ENCODE measurements at places on chromosomes 5 and 9.
A peak's percentile ranks its signal among the peaks of the same experiment; 100 is the strongest.

DNA sequence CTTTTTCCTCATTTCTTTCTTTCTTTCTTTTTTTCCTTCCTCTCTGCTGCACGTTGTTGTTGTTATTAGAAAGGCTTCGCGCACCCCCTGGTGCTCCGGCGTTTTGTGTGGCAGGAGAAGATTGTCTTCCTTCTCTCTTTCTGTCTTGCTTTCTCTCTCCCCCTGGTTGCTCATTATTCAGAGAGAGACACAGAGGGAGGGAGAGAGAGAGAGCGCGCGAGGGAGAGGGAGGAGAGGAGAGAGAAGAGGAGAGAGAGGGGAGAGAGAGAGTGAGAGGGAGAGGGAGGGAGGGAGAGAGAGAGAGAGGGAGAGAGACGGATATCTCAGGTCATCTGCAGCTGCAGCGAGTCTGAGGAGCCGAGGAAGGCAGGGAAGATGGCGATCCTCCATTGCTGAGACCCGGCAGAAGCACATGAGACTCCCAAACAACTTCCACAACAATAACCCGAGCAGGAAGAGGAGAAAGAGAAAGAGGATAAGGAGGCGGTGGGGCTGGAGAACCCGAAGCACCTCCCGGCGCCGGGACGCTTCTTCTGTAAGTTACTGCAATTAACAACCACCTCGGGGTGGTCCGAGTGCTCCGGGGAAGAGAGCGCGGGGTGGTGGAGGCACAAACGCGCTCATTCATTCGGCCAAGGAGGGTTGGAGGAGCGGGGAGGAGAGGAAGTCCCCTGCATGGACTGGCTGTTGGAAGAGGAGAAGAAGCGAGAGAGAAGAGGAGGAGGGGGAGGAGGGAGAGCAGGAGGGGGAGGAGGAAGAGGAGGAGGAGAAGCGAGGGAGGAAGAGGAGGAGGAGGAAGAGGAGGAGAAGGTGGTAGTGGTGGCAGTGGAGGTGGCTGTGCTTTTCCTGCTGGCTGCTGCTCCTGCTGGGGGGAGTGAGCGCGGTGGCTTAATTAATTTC is at the start of gene ZNF462:
Gene ZNF462, plus strand, starts transcription at position 346 of the 900 bp plus-strand sequence. CDS start 60,218 bp downstream, outside the sequence.
- no peak for DNase-seq

GRCh38 chr9:77833561-77834429 is 185.7 kb upstream of the GNA14 start:
- no peak for DNase-seq

GRCh38 chr5:112594941-112595340 is 142.7 kb upstream of the APC start:
- DNase-seq = no peak

GRCh38 chr9:8856396-8857067 is 1057.0 kb upstream of the DMAC1 start:
- no peak for DNase-seq

DNA sequence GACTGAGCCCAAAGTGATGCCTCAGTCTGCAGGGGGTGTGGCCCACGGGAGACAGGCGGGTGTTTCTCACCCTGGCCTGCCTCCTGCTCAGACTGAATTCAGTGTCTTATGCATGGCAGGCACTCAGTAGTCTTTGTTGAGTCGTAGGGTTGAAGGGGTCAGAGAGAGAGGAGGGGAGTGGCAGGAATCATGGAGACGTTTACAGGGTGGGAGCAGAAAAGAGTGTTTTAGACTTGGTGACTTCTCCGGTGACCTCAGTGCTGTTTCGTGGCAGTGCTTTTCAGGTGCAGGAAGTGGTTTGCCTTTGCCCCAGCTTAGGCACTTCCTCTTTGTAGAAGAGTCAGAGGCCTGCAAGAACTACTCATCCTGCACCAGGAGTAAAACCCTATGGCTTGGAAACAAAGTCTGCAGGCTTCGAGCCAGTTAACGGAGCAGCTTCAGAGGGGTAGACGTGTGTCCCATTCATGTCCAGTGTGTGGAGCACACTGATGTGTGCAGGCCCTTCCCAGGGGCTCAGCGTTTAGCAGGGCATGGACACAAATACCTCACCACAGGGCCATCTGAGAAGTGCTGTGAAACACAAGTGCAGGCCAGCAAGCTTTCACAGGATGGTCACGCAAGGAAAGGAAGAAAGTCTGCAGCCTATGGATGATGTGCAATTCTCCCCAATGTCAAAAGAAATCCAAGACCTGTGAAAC is 24.5 kb upstream of the SEMA4D start:
- peak; percentile 59 for DNase-seq

GRCh38 chr5:124698770-124699169 is 47.7 kb downstream of the ZNF608 start:
- no peak for DNase-seq

GRCh38 chr5:59810041-59810440 is 83.5 kb downstream of the PDE4D start:
- DNase-seq = peak; percentile 78

DNA sequence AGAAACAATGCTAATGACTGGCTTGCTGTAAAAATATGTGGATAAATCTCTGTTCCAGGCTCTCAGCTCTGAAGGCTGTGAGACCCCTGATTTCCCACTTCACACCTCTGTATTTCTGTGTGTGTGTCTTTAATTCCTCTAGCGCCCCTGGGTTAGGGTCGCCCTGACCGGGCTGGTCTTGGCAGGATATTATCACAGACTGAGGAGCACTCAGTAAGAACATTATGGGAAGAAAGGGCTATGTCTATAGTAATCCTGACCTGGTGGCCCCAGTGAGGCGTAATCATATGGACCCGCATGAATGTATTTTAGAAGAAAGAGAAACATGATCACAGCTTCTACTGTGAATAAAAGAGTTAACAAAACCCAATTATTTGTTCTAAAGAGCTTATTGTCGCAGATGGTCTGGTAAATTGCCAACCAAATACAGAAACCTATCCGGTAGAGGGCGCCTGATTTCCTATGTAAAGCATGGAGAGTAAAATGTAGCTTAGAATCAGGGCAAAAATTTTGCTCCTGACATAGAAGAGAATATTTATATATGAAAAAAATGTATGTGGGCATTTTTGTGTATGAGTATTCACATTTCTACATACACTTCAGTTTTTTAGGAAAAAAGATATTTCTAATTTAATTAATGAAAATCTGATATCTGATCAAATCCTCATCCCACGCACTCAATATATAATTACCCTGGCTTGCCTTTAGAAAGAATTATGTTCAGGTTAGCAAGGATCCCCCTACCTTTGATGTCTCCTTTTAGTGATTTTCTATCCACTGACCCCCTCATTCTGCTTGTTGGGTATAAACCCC is 5.8 kb upstream of the IFNA1 start:
- DNase-seq = no peak

DNA sequence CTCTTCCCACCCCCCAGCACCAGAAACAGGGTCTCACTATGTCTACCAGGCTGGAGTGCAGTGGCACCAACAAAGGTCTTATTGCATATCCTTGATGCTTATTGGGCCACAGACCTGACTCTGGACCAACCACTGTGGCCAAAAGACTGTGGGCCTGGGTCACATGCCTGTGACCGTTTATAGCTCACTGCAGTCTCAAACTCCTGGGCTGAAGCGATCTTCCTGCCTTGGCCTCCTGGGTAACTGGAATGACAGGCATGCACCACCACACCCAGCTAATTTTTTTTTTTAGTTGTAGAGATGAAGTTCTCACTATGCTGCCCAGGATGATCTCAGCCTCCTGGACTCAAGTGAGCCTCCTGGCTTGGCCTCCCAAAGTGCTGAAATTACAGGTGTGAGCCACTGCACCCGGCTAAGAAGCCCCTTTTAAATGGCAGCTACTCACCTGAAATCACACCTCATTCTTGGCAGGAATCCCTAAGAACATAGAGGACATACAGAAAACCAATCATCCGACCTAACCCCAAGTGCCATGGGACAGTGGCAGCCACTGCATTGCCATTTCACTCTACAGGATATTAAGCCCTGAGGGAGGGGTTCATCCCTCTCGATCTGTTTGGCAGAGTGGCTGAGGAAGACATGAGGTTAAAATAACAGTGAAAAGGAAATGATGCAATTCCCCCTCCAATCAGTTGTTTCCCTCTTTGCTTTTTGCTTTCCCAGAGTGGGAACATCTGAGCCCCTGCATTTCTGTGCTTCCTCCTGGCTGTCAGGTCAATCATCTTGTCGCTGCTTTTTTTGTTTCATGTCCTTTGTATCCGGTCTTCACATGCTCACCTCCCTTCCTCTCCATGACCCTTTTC is 74.6 kb downstream of the LRRC70 start:
- DNase-seq = no peak

- DNase-seq = no peak
Measured at GRCh38 chr5:107085572-107085971, 585.2 kb downstream of the EFNA5 start.

DNA sequence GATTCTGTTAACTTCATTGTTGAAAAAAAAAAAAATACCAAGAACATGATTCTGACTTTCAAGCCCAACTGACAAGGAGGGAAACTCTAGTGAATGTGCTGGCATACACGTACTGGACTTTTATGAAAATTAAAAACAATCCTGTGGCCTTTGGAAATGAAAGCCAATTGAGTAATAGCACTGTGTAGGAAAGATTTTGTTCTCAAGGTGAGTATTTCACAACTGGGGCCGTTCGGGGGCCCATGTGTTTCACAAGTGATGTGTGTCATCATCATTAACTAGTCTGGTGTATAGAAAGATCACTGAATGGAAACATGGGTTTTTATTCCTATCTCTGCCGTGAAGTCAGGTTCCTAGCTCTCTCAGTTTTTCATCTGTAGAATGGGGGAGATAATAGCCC is 605.0 kb upstream of the CLINT1 start:
- DNase-seq = no peak

DNA sequence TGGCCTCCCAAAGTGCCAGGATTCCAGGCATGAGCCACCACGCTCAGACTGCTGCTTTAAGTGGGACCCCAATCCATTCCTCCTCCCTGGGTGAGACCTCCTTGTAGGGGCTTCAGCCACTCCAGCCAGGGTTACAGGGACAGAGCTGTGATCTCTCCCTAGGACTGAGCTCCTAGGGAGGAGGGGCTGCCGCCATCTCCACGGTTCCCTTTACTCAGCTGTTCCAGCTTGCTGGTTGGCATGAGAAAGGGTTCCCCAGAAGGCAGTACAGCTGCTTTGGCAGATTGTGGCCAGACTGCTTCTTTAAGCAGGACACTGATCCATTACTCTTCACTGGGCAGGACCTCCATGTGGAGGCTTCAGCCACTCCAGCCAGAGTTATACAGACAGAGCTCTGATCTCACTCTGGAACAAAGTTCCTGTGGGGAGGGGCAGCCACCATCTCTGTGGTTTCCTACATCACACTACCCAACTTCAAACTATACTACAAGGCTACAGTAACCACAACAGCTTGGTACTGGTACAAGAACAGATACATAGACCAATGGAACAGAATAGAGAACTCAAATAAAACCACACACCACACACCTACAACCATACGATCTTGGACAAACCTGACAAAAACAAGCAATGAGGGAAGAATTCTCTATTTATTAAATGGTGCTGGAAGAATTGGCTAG is 7.2 kb downstream of the INSL6 start:
- no peak for DNase-seq

DNA sequence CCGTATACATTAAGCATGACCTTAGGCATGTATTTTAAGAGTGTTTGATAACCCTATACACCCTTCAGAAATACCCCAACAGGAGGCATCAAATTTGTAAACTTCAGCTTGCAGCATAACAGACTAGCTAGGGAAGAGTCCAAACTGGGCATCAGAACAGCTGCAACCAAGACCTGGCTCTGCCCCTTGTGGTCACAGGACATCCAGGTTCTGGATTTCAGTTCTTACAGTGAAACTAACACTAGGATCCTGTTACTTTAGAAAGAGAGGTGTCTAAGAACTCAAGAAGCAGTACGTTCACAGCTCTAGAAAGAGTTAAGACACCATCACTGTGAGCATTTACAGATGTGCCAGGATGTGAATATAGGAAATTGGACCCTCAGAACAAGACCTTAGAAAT is 229.8 kb downstream of the BNC2 start:
- DNase-seq = no peak

- DNase-seq = no peak
Measured at GRCh38 chr9:4475301-4475700, 15.0 kb upstream of the SLC1A1 start.

DNA sequence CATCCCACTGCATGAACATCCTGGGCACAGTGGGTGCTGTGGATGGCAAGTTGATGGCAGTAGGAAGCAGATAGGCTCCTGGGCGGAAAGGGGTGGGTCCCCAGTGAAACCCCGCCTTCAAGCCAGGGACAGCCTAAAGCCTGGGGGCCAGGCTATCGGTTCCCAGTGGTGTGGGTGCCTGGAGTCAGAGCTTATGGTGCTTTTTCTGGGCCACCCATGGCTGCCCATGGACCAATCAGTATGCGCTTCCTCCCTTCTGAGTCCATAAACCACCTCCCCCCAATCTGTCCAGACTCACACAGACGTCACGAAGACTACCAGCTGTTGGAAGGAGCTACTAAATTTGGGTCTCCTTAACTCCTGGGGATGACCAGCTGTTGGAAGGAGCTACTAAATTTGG is 17.5 kb upstream of the ECPAS start:
- DNase-seq = no peak

GRCh38 chr5:62214701-62215100 is 91.3 kb upstream of the KIF2A start:
- no peak for DNase-seq

DNA sequence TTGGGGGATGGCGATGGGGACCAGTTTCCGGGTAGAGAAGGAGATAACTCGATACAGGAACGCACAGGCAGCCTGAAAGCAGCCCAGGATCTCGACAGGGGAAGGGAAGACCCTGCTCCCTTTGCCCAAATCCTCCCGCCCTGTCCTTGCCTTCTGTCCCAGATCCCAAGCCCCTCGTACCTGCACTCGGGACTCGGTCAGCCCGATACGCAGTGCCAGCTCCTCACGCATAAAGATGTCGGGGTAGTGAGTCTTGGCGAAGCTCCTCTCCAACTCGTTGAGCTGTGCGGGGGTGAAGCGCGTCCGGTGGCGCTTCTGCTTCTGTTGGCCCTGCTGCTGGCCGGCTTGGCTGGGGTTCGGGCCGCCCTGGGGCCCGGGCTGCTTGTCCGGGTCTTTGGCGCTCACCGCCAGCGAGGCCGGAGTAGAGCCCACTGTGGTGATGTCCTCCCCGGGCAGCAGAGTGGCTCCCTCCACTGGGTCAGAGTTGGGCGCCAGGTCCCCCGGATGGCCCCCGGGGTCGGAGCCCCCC is 1.8 kb downstream of the OTP start:
- DNase-seq = no peak

- DNase-seq = no peak
Measured at GRCh38 chr9:125260561-125260960, 1.1 kb upstream of the GAPVD1 start.

- DNase-seq = no peak
Measured at GRCh38 chr9:112774006-112774996, 23.7 kb downstream of the SNX30 start.
